ENCODE measurements at places on chromosomes 6 and 20. TPM values are rescaled to one million over a fixed set of nuclear protein-coding genes. Genes with fewer than 3 reads are reported as not detected.

Gene DSTN
- total RNA-seq: 58.1 TPM

Gene MACROD2
- total RNA-seq: 4.5 TPM

Gene CNKSR3
- total RNA-seq: not detected

Gene JAG1
- total RNA-seq: 1.7 TPM

DNA sequence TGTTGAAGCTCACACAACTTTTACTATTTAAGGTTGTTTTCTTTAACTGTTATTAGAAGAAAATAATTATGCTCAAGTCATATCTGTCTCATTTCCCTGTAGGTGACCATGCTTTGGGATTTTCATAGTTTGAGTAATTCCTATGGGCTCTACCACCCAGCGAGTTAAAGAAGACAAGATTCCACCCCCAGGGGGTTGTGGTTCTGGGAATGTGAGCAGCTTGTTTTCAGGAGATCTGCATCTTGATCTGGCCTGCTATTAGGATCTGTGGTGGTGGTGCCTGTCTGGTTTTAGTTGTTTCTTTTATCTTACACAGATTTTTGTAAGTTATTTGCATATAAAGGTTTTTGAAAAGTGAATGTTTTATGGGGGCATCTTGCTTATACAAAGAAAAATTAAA, 20.2 kb upstream of the REV3L start:
- no peak for DNase-seq

- DNase-seq: peak; percentile 9
Observed at GRCh38 chr6:111662794-111663593, 57.3 kb upstream of the TRAF3IP2 start.

- DNase-seq: no peak
Observed at GRCh38 chr6:34385793-34386195, 6.7 kb downstream of the NUDT3 start.

- DNase-seq: no peak
Observed at GRCh38 chr6:41153451-41153850, 696 bp downstream of the TREML1 start.

DNA sequence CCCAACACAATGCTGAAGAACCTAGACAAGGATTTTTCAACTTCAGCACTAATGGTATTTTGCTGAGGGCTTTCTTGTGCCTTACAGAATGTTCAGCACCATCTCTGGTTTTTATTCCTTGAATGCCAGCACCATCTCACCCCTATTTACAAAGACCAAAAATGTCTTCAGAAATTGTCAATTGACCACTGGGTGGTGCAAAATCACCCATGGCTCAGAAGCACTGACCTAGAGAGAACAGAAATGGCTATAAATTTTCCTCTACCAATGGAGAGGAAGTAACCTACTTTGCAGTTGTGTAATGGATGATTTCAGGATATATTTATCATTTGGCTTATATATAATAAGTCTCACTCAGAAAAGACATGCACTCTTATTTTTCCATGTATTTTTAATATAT, 431.0 kb upstream of the IRAK1BP1 start:
- DNase-seq: no peak
